ENCODE measurements at places on chromosomes 5 and 9.

DNA sequence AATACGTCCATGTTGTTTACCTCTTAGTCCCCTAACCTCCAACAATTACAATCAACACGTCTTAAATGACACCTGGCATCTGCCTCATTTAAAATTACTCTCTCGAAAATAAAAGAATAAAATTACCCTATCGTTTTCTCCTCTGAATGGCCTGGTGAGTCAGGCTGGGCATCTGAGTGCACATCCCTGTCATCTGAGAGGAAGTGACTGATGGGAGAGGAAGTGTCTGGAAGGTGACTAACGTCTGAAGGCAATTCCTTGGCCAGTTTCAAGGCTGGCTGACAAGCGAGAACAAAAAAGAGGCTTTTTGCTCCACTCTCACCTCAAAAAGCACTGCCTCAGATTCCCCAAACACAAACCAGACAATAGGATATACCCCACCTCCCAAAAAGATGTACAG is 57.7 kb downstream of the MAPKAP1 start:
- no peak for DNase-seq

DNA sequence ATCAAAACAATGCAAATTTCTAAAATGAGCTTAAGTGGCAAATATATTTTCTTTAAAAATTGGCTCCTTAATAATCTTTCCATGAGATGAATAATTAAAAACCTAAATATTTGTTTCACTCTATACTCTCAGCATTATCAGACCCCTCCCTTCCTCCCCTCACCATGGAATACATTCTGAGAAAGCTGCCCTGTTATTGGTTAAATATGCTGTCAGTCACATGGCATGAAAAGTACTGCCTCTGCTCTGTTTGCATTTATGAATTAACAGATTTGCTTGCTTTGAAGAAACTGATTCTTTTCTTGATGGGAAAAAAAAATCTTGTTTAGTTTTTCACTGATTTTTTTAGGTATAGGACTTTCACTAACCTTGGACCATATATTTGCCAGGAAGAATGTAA is 17.0 kb upstream of the RPS23 start:
- DNase-seq, result no peak

GRCh38 chr5:142872795-142873194 is 102.6 kb downstream of the ARHGAP26 start:
- DNase-seq, result no peak

GRCh38 chr5:146732962-146733361 is 145.6 kb downstream of the PPP2R2B start:
- DNase-seq, result no peak

DNA sequence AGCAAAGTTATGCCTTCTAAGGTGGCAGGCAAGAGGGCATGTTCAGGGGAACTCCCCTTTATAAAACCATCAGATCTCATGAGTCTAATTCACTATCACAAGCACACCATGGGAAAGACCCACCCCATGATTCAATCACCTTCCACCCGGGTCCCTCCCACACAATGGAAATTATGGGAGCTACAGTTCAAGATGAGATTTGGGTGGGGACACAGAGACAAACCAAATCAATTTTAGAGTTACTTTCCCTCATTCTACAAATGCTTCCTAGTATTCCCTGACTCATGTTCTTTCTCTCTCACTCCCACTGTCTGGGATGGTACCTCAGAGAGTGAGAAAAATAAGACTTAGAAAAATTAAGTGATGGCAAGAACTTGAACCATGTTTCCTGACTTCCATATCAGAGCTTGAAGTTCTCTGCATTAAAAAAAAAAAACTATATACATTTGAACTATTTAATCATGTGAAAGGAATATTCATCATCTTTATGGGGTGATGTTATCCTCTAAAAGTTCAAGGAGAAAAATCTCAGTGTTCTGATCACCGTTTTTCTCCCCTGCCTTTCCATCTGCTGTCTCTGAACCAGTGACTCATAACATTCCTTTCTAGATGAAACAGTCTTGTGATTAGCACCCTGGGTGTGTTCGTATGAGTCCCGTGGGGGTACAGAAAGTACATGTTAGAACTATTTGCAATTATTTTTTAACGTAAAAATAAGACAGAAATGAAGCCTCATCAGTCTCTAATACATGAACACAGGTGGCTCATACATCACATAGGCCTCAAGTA is 282.9 kb downstream of the SLF1 start:
- no peak for DNase-seq

- no peak for DNase-seq
Measured at GRCh38 chr5:158511454-158511853, 588.3 kb downstream of the EBF1 start.

DNA sequence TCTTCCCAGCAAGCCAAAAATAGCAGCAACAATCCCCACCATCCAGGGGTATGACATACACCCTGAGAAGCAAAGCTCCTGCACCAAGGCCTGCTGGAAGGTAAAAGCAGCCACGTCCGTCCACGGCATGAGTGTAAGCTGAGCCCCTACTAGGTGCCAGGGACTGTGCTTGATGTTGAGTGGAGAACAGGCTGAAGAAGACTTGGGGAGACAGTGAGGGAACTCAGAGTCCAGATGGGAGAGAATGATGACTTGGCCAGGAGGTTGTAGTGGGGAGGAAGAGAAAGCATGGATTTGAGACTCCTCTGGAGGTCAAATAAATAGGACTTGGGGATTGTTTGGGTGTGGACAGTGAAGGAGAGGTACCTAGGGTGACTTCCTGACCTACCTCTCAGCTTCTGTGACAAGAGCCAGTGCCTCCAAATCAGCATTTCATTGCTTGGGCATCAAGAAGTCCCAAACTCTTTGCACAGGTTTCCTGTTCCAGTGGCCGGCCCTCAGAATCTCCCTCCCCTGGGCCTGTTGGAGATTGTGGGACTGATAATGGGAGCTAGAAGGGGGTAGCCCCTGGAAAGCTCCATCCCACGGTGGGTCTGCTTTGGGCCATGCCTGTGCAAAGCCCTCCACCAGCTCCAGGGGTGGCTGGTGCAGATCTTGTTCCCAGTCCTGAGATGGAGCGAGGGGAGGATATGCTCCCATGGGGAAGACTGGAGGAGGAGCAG is 58.3 kb upstream of the ADAMTS2 start:
- no peak for DNase-seq

All from NCI-H2081 (cell line).